Sciatic nerve (tissue), 2 donors: ENCODE measurements at places on chromosomes 16 and 17. TPM values are rescaled to one million over a fixed set of nuclear protein-coding genes. Genes with fewer than 3 reads are reported as not detected.

DNA sequence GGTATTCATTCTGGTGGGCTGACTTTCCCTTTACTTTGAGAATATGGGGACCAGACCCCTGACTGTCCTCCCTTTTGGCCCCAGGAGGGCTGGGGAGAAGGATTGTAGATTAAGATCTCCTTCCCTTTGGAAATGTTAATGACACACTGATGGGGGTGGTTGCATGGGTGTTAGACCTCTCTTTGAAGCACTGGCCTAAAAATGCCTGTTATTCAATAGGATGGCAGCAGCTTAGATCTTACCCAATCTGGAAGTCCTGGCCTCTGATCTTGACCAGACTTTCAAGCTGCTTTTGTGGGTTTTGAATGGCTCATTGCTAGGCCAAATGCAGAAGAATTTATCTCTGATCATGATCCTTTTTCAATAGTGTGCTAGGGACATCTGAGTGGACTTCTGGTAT, 25.7 kb downstream of the MAP3K3 start:
- DNase-seq: no peak

DNA sequence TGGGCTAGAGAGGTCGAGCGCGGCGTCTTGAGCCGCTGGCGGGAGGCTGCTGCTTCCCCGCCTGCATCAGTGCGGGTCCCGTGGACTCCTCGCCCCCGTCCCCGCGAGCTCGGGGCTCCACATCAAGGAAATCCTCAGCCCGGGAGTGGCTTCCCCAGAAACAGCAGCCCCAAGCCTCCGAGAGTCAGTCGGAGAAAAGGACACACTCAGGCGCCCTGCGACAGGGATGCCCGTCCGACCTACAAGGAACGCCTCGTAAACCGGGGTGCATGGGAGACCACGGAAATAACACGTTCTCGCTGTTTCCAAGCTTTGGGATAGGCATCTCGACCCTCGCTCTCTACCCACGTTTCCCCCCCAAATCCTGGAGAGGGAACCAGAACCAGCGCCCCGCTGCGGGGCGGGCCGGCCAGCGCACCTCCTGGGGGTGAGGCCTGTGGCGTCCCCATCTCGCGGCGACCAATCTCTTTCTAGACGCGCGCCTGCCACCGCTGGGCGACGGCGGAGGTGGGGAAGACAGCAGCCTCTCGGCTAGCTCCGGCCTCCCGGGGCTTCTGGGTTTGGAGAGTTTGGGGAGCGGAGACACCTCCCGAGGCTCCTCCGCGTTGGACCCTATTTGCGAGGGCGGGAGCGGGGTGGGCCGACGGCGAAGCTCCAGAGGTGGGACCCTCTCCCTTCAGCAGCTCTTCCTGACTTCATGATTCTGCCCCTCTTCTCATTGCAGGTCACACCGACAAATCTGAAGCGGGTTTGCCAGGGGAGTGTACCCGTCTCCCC, 759 bp upstream of the TP53I13 start:
- DNase-seq: peak; percentile 77

DNA sequence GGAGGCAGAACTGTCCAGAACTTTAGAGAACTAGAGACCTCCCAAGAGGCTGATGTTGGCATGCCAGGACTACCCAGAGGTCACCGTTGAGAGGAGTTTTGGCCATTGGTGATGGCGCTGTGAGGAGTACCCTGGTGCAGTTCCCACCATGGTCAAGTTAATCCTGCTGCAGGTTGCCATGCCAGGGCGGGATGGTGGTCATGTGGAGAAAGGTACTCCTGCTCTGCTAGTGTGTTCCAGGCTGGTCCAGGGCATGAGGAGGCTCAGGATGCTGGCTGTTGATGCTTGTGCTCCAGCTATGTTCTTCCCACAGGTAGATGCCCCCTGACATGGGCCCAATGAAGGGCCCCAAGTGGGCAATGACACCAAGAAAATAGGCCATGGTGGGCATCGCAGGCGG, 4.1 kb upstream of the PHF12 start:
- DNase-seq: peak; percentile 58

GRCh38 chr17:41542357-41542756, 14.2 kb upstream of the KRT19 start:
- DNase-seq: no peak

DNA sequence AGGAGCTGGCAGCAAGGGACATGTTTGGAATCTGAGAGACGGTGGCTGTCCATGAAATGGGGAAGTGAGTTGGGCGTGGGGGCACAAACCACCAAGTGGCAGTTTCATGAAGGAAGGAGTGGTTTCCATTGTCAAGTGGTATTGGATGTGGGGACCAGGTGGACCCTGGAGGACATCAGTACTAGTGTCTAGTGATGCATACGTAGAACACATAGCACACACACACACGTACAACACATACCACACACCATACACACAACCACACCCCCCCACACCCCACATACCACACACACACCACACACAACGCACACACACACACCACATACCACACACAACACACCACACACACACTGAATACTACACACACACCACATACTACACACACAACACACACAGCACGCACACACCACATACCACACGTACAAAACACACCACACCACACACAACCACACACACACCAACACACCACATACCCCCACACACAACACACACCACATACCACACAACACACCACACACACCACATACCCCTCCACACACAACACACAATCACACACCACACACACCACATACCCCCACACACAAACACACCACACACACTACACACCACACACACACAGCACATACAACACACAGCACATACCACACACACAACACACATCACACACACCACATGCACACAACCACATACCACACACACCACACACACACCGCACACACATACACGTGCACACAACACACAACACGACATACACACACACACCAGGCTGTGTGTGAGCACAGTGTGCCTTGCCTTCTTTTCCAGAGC, 41.1 kb upstream of the GSE1 start:
- DNase-seq: no peak

GRCh38 chr17:76384987-76385891, 830 bp downstream of the SPHK1 start:
- DNase-seq: peak; percentile 76

The OTOP3 gene
- total RNA-seq: not detected

The TNRC6C gene
- 69.3 TPM for total RNA-seq

The MSLN gene
- total RNA-seq: 2.9 TPM

The KRTAP4-1 gene
- total RNA-seq: not detected
